ENCODE measurements at places on chromosomes 16 and 17.

- DNase-seq: no peak
These were observed 103.8 kb downstream of the CEP112 start for GRCh38 chr17:66088173-66088572.

DNA sequence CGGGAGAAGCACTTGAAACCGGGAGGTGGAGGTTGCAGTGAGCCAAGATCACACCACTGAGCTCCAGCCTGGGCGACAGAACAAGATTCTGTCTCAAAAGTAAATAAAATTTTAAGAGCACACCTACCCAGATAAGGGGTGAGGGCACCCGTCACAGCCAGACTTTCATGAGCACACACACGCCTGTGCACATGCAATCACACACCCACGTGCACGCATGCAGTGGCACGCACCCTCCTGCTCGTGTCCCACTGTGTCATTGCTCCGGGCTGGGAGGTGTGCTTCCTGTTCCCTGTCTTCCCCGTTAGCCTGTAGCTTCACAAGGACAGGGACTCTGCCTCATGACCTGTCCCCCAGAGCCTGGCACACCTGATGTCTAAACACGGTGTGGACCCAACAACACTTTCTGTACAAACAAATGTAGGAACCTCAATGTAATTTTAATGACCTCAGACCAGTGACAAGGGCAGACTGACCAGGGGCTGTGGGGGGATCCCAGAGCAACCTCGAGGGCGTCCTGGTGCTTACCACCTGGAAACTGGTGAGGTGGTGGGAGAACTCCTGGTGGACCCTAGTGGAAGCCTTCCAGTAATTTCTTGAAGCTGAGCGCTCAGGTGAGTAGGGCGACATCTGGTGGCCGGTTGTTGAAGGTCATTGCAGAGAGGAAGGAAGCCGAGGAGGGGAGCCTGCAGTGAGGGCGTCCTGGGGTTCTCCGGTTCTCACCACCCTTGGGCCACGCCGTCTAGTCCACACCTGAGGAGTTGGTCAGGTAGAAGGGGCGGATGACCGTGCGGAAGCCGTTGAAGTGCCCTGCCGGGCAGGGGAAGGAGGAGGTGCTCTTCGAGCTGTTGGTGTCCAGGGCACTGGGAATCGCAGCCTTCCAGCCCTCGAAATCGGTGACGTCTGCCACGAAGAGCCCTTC lies 8.6 kb downstream of the LGALS3BP start:
- DNase-seq: peak; percentile 72

- DNase-seq: no peak
These were observed 27.0 kb upstream of the WFIKKN2 start for GRCh38 chr17:50808413-50808812.

GRCh38 chr16:83400234-83400633 lies 407.5 kb upstream of the HSBP1 start:
- no peak for DNase-seq

DNA sequence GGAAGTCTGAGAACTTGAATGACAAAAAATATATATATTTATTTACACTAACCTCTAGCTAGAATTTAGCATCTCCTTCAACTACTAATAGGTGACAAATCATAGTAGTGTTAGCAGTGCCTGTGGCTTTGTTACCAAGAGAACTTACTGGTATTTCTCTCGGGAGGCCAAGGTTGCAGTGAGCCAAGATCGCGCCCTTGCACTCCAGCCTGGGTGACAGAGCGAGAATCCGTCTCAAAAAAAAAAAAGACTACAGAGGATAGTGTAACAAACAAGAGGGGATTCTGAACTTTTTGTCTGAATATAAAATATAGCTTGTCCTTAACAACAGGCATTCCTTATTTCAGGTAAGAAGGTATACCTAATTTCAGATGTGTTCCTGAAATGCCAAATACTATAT lies 1.3 kb upstream of the SUZ12 start:
- DNase-seq: no peak

DNA sequence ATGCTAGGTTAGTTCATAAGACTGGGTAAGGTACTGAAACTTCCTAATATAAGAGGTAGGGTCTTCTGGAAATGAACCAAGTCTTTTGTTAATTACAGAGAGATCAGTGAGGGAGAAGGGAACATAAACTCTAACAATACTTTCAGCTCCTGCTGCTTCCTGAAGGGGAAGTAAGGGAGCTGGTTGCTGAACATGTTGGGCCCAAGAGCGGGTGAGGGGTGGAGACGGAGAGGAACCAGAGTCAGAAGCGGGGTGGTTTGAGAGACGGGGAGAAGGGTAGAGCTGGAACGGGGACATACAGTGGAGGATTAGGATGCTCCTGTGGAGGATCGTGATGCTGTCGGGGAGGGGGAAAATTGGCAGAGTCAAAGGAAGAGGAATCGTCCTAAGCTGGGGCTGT lies 11.5 kb upstream of the ZNF747 start:
- no peak for DNase-seq

GRCh38 chr16:69188716-69189115 lies 1.8 kb downstream of the SNTB2 start:
- no peak for DNase-seq

DNA sequence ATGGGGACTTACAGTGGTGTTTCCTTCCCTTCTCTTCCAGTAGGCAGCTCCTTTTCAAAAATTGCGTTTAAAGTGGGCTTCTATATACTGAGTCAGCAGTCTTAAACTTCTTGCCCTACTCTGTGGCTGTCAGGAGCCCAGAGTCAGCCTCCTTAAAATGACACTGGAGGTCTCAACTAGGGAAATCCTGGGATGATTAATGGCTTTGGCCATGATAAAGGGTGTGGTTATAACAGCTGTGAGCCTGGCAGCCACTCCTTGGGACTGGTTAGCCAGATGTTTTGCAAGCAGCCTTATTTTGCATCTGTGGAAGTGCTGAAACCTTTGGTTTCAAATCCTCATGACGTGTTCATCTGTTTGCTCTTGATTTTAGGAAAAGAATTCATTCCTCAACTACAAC lies 25.0 kb downstream of the TAC4 start:
- no peak for DNase-seq

DNA sequence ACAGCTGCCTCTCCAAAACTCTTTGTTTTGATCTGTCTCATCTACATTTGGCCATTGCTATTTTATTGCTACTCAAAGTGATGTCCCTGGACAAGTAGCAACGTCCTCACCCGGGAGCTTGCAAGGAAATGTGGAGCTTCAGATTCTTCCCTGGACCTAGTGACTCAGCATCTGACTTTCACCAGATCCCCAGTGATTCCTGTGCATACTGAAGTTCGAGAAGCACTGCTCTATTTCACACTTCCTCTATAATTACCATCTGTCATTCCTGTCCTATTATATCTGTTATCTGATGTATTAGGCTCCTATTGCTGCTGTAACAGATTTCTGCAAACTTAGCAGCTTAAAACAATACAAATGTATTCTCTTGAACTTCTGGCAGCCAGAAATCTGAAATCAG lies 28.5 kb upstream of the VAT1L start:
- DNase-seq: no peak

GRCh38 chr17:38358586-38359513 lies 7.2 kb downstream of the SOCS7 start:
- no peak for DNase-seq

DNA sequence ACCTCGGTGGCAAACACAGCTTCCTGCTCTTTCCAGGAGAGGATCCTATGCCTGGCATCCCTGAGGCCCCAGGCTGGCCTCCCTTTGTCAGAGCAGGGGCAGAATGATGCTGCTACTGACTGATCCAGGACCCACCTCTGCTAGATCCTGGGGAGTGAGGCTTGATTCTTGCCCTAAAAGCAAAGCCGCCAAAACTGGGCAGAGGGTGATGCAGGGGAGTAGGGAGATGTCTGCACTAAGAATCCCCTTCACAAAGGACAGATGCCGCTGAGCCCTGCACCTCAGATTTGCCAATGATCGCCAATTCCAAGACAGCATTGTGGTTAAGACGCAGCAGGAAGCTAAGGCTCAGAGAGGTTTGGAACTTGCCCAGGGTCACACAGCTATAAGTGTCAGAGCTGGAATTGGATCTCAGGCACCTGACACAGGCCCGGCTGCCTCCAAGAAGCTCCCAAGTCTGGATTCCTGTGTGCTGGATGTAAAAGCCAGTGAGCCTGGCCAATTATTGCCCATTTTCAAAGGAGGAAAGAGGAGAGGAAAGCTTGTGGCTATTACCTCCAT lies 60.7 kb upstream of the TNRC6C start:
- no peak for DNase-seq

All from right lung (tissue), 10 donors.